NCI-H1417 (cell line): ENCODE measurements at places on chromosomes 6 and 20.

DNA sequence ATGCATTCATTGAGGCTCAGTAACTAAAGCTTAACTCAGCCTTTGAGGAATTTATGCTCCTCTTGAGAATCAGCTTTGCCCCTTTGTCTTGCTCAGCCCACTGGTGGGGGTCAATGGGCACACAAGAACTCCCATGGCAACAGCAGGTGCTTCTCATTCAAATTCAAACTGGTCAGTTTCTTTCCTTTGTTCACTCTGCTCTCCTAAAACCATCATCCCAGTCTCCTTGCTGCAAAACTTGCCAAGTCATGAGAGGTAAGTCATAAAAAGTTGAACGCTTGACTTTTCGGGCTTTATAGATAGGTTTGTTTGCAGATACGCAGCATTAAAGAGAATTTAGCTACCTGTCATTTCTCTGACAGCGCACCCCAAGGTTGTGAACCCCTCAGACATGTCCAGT is 146.8 kb downstream of the TFAP2A start:
- DNase-seq = no peak

DNA sequence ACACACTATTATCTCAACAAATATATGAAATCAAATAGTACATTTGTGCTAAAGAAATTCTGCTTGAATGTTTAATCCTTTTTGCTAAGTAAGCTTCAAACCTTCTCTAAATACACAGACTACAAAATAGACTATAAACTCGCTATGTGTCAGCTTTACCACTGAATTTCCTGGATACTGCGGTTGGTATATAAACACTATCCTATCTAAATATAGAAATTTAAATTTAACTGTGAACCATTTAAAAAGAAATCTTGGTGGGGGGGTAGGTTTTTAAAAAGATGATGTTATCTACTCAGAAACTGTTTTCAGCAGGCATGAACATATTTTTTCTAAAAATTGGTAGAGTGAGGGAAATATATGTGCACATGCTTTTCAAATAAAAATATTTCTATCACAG is 306.5 kb upstream of the RUNX2 start:
- DNase-seq = no peak

GRCh38 chr6:170439366-170440361 is 113.4 kb downstream of the PSMB1 start:
- DNase-seq = no peak

- no peak for DNase-seq
These were observed 609.3 kb upstream of the ADGRB3 start for GRCh38 chr6:68025764-68026163.

DNA sequence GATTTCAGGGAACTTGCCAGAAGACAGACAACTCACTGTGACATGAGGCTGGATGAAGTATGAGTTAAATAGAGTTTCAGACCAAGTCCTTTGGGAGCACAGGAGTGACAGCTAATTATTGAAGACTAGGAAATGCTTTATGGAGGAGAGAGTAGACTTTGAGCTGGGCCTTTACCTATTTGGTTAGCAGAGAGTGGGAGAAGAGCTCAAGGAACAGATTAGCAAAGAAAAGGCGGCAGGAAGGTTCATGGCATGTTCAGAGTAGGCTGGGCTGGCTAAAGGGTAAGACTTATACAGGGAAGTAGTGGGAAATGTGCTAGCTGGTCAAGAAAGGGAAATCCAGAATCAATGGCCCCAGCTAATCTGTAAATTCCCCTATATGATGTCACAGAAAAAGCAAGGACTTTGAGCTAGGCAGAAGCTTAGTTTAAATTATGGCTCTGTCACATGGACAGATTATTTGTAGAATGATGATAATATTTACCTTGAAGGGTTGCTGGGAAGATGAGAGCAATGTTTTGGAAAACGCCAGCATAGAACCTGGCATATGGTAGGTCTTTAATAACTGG is 19.0 kb downstream of the CEP250 start:
- no peak for DNase-seq

- no peak for DNase-seq
These were observed 32.3 kb upstream of the LGSN start for GRCh38 chr6:63352069-63352543.

DNA sequence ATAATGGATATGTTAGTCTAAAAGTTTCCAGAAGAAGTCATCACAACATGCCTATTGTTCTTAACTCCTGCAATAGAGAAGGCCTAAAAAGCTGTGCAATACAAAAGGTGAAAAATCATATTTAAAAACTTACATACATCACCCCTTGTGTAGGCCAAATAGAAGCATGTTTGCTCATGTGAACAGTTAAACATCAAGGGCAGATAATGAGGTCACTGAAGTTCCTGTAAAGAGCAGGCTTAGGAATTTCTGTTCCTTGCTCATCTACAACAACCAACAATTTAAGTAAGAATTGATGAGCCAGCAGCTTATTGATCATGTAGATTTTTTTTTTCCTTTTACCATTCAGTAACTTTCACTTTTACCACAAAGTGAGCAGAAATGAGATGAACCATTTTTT is 7.5 kb upstream of the NUP153 start:
- no peak for DNase-seq

GRCh38 chr6:34148631-34149451 is 3.0 kb upstream of the GRM4 start:
- no peak for DNase-seq

DNA sequence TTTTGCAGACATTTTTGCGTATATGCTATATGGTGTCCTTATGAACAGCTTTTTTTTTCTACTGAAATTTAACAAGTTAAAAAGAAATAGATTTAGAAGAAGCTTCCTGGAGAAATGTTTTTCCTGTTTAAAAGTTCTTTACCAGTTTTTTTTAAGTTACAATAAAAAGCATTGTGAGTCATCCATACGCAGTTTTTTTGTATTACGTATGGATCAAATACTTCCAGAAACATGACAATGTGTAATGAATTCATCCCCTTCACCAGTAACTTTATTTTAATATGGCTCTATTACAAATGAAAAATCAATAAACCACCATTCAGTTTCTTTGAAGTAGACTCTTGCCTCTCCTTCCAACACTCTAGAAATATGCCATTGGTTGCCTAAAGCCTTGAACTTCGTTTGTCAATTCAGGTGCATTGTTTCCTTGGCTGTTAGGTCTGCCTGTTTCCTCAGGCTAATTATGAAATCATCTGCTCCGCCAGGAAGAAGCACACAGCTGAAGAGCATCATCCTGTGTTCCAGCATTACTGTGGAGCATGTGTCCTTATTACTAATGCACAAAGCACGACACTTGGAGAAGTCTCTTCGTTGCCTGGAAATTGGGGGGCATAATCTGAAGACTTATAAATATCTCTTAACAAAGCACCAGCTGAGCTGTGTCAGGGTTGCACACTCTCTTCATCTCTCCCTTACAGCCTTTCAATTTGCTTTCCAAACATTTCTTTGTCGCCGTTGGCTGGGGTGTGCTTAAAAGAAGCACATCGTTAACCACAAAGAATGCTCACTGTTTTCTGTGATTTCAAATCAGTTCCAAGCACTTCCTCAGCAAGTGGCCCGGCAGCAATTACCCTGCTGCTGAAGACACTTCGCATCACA is 9.6 kb downstream of the MOXD1 start:
- no peak for DNase-seq

- no peak for DNase-seq
These were observed 128.2 kb downstream of the JARID2 start for GRCh38 chr6:15374119-15374518.

GRCh38 chr20:11053310-11053709 is 379.5 kb upstream of the JAG1 start:
- no peak for DNase-seq

GRCh38 chr6:53130569-53131290 is 17.9 kb downstream of the GCM1 start:
- DNase-seq = no peak

DNA sequence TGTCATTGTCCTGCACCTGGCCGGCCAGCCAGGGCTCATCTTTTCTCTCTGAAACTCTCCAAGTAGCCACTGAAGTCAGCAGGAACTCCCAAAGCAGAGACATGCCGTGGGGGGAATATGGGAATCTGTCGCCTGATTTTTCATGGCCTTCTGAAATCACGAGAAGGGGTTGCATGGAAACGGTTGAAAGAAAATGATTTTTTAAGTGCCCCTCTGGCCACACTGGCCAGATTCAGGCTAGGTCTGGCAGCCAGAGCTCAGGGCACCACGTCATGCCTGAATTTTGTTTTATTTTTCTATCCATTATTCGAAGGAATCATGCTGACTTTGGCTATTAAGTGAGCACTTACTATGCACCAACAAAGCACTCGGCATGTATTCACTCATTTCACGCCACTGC is 65.2 kb downstream of the EYA2 start:
- DNase-seq = no peak

- DNase-seq = no peak
These were observed 24.6 kb downstream of the MTFR2 start for GRCh38 chr6:136225496-136225895.

DNA sequence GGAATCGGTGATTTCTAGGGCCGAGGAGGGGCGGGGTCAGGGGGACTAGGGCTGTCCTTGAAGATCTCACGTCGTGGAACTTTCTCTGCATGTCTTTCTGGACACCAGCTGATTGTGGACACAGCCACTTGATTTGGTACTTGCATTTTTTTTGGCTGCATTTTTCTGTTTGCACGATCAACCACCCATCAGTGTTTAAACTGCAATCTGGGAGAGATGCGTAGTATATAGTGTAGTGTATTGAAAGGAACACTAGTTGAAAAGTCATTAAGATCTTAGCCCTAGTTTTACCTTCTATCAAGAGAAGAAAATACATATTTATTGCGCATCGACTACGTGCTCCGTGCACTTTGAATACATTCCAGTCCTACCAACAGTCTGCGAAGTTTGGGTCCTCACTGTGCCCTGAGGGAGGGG is 657 bp downstream of the NT5DC1 start:
- DNase-seq = no peak

DNA sequence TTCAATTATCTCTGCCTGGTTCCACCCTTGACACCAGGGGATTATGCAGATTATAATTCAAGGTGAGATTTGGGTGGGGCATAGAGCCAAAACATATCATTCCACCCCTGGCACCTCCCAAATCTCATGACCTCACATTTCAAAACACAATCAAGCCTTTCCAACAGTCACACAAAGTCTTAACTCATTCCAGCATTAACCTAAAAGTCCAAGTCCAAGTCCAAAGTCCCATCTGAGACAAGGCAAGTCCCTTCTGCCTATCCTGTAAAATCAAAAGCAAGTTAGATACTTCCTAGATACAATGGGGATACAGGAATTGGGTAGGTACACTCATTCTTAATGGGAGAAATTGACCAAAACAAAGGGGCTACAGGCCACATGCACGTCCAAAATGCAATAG is 73.7 kb upstream of the SLC24A3 start:
- no peak for DNase-seq

- DNase-seq = no peak
These were observed 66.7 kb upstream of the SLC22A16 start for GRCh38 chr6:110543106-110543505.

DNA sequence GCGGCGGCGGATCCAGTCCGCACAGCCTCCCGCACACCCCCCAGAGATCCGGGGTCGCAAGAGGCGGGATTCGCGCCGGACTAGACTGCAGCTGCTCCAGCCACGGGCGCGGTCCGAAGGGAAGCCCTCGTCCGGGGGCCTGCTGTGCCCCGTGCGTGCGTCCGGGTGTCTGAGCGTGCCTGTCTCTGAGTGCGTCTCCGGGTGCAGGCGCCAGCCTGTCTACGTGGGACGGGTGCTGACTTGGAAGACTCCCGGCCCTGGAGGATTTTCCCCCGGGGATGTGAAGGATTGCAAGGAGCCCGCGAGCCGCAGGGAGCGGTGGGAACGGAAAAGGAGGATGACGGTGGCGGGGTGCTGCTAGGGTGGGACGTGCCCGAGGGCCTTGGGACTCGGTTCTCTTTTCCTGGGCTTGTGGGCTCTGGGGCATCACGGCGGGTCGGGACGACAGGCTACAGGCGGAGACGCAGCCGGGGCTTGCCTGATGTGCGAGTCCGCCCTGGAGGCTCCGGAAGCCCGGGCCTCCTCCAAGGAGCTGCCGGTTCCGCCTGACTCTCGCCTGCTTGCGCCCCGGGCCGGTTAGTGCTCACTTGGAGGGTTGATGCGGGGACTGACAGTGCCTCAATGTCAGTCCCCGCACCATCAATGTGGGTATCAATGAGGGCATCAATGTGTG is 5.7 kb downstream of the MAFB start:
- DNase-seq = no peak

DNA sequence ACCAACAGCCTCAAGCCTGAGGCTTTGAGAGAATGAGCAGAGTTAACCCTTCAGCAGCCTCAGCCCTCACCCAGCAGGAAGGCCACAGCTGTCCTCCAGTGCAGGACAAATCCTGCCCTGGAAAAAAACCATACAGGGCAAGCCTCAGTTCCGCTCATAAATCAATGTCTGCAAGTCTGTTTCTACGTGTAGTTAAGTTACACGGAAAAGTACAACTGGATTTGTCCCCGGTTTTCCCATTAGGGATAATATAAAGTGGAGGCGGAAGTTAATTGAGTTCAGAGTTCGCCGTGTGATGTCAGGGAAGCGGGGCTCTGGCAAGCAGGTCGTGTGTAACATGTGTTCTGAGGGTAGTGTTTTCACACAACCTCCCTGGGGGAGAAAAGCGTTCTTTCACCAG is 44.2 kb upstream of the EYA2 start:
- DNase-seq = no peak

DNA sequence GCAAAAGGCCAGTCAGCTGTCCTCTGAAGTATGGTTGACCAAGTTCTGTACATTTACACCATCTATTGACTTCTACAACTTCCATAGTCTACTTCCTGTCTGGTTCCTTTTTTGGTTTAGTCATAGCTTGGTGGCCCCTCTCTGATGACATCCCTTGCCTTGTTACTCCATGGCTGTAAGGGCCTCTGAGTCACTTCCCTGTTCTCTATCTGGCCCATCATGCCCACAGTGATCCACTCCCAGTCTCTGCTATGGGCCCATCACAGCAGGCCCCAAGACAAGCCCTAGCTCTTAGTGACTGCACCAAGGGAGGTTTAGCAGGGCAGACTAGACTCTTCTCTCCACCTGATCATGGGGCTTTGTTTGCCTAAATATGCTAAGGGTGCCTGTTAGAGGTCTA is 441.6 kb downstream of the HACE1 start:
- no peak for DNase-seq

DNA sequence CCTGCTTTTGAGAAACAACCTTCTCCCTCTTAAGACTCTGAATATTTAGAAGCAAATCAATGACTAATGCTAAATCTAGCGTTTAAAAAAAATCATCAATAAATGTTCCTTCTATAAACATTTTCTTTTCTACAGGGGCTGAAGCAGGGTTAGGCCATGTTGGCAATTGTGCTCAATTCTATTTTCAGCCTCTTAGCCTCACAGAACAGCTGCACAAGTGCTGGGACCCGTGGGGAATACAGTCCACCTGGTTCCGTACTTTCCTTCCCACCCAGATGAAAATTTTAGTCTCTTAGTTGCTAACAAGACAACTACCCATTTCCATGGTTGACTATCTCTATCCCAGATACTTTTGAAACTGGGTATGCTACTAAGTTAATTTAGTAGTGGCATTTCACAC is 138.6 kb downstream of the RPS12 start:
- DNase-seq = no peak

GRCh38 chr6:149468179-149468578 is 16.6 kb downstream of the ZC3H12D start:
- no peak for DNase-seq

- no peak for DNase-seq
These were observed 34.8 kb upstream of the ZNFX1 start for GRCh38 chr20:49312661-49313060.
